ENCODE measurements at places on chromosomes 2 and 18. TPM values are rescaled to one million over a fixed set of nuclear protein-coding genes. Genes with fewer than 3 reads are reported as not detected.
A peak's percentile ranks its signal among the peaks of the same experiment; 100 is the strongest.

GRCh38 chr18:79513381-79514081 is 117.8 kb downstream of the NFATC1 start:
- no peak overlapping the region for H3K27ac ChIP-seq
- no peaks in the 10 kb centered on the region for H3K27me3 ChIP-seq
- peak; percentile 19 for DNase-seq

GRCh38 chr2:53423465-53423864 is 344.1 kb upstream of the CHAC2 start:
- H3K27ac ChIP-seq: no peak overlapping the region
- peaks cover 16% of the 10 kb centered on the region for H3K36me3 ChIP-seq
- no peaks in the 10 kb centered on the region for H3K27me3 ChIP-seq
- no peak overlapping the region for H3K4me3 ChIP-seq

ACVR1C gene
- total RNA-seq: 0.81 TPM

GRCh38 chr18:3346487-3346886 is 84.6 kb downstream of the MYL12B start:
- 0 out of 2 replicates have a peak, but pooled peaks cover 3% of the 10 kb centered on the region for H3K4me1 ChIP-seq
- no peak for DNase-seq
- H3K36me3 ChIP-seq: peaks cover 3% of the 10 kb centered on the region
- H3K4me3 ChIP-seq: no peak overlapping the region
- no peaks in the 10 kb centered on the region for H3K27me3 ChIP-seq

DNA sequence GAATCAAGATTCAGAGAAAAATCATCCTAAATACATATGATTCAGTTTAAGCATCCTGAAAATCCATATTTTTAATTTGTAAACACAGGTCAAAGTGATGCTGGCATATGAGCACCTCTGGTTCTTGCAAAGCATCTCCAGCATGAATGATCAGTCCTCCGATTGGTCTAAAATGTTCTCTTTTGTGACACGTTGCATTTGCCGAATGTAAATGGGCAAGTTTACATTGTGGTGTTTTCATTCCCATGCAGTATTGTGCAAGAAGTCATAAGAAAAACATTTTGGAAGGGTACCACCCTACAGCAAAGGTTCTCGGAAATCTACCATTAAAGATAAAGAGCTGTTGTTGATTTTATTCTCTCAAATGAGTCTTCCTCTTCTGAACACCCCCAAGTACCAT is 108.0 kb upstream of the UNC80 start:
- no peak overlapping the region for H3K27ac ChIP-seq
- no peak overlapping the region for H3K4me3 ChIP-seq
- no peaks in the 10 kb centered on the region for H3K27me3 ChIP-seq
- DNase-seq: no peak
- no peaks in the 10 kb centered on the region for H3K4me1 ChIP-seq

DNA sequence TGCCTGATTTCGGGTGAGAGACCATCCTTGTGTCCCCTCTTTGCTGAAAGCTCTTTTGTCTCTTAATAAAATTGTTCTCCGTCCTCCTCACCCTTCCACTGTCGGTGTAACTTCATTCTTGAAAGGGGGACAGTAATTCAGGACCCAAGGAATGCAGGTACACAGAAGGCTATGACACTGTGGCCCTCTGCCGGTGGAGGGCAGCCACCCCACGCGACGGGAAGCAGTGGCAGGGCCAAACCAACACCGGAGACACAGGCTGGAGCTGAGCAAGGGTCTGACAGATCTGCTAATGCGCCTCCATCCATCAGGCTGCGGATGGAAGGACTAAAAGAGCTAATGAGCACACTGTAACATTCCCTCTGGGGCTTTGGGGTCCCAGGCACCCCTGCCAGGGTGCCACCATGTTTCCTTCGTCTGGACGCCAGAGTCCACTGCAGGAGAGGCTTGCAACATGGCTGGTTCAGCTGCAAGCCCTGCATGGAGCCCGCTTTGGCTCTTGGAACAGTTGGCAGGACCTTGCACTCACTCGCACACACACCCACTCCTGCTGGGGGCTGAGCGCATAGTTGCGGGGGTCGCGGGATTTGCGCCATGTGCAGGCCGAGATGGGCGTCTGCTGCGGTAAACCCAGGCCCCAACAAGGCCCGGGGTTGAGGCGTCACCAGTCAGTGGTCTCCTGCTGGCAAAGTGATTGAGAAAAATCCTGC is 544.1 kb upstream of the CDH7 start:
- no peaks in the 10 kb centered on the region for H3K27me3 ChIP-seq
- peak; percentile 80 for DNase-seq
- no peak overlapping the region for H3K4me3 ChIP-seq
- no peaks in the 10 kb centered on the region for H3K36me3 ChIP-seq
- H3K4me1 ChIP-seq: no peaks in the 10 kb centered on the region
- H3K27ac ChIP-seq: no peak overlapping the region

- no peaks in the 10 kb centered on the region for H3K27me3 ChIP-seq
- no peak overlapping the region for H3K27ac ChIP-seq
- 0 out of 2 replicates have a peak, but pooled peaks cover 4% of the 10 kb centered on the region for H3K36me3 ChIP-seq
- DNase-seq: no peak
Measured at GRCh38 chr2:170362313-170362870, 184.4 kb downstream of the MYO3B start.

- H3K27me3 ChIP-seq: no peaks in the 10 kb centered on the region
- no peak for DNase-seq
- no peak overlapping the region for H3K4me3 ChIP-seq
- H3K36me3 ChIP-seq: no peaks in the 10 kb centered on the region
- H3K4me1 ChIP-seq: no peaks in the 10 kb centered on the region
- no peak overlapping the region for H3K27ac ChIP-seq
Measured at GRCh38 chr2:237120916-237121315, 35.2 kb downstream of the COPS8 start.

GRCh38 chr2:214135966-214136365 is 274.9 kb upstream of the VWC2L start:
- H3K36me3 ChIP-seq: no peaks in the 10 kb centered on the region
- no peak for DNase-seq
- H3K27ac ChIP-seq: no peak overlapping the region
- no peaks in the 10 kb centered on the region for H3K4me1 ChIP-seq

DNA sequence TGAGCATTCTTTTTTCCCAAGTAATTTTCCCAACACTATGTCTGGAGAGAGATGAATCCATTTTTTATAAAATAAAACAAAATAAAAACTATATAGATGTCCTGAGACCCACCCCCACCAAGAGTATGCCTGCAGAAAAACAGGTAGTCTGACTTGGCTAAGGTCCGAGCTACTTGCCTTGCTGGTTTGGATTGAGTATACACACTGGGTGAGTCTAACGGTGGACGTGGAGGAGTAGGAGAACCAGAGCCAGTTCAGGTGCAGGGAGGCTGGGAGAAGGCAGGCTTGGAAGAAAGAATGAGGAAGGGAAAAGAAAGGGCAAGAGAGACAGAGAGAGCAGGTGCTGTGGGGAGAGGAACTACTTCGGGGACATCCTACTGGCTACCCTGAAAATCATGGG is 21.3 kb upstream of the AFTPH start:
- H3K27ac ChIP-seq: no peak overlapping the region
- DNase-seq: no peak
- no peaks in the 10 kb centered on the region for H3K27me3 ChIP-seq
- no peak overlapping the region for H3K4me3 ChIP-seq
- no peaks in the 10 kb centered on the region for H3K36me3 ChIP-seq

ITPRID2 gene
- 9.0 TPM for total RNA-seq

DNA sequence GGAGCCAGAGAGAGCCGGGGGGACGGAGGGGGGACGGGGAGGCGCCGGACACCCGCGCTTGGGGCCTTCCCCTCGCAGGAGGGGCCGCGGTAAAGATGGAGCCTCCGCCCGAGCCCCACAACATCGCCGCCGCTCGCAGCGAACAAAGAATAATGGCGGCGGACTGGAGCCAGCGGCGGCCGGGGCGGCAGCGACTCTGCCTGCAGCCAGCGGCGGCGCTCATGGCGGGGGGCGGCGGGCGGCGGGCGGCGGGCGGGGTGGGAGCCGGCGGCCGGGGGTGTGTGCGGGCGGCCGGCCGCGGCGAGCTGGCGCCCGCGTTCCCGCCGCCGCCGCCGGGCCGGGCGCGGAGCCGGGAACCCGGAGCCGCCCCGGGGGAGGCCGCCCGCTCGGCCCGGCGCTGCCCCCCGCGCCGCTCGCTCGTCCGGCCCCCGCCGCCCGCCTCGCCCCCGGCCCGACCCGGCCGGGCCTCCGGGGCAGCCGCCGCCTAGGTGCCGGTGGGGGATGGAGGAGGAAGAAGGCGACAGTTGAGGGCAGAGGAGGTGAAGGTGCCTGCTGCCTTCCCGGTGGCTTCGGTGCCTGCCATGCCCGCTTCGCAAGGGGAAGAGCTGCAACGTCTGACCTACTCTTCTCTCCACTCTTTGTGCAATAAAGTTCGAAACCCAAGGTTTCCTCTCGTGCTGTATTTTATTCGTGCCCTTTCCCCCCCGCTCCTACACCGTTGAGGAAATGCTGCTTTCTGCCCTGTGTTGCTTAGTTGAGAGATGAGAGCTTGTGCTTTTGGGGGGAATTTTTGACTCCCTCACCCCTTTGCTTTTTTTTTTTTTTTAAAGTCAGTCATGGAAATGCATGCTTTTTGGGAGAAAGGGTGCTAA is 634 bp downstream of the CREB1 start:
- H3K36me3 ChIP-seq: peaks cover 9% of the 10 kb centered on the region
- DNase-seq: no peak
- no peaks in the 10 kb centered on the region for H3K4me1 ChIP-seq
- H3K4me3 ChIP-seq: peak overlapping the region; percentile 100

- no peaks in the 10 kb centered on the region for H3K4me1 ChIP-seq
- H3K4me3 ChIP-seq: no peak overlapping the region
- no peaks in the 10 kb centered on the region for H3K27me3 ChIP-seq
- peaks cover 4% of the 10 kb centered on the region for H3K36me3 ChIP-seq
- H3K27ac ChIP-seq: no peak overlapping the region
Measured at GRCh38 chr2:235606004-235606715, 112.3 kb downstream of the AGAP1 start.

GRCh38 chr2:96952016-96952750 is 34.2 kb downstream of the FAM178B start:
- no peak for DNase-seq
- no peaks in the 10 kb centered on the region for H3K4me1 ChIP-seq
- H3K27ac ChIP-seq: no peak overlapping the region

DNA sequence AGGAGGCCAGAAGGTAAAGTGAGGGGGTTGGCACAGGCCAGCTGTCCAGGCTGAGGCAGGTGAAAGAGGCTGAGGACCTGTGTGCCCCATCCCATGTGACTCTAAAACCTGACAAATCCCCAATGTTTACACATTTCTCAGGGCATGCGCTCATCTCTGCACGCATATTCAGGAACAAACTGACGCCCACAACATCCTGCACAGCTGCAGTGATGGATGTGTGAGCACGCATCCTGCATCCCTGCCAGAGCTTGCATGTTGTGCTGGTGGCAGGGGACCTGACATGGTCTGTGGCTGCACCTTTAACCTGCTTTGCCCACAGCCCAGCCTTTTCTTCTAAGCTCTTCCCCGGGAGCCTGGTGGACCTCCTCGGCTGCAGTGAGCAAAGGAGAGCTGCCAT is 83.1 kb downstream of the FBXO15 start:
- no peaks in the 10 kb centered on the region for H3K27me3 ChIP-seq
- no peak overlapping the region for H3K4me3 ChIP-seq
- no peak for DNase-seq
- peaks cover 3% of the 10 kb centered on the region for H3K4me1 ChIP-seq

GRCh38 chr2:131055169-131056065 is 37.8 kb downstream of the FAM168B start:
- no peaks in the 10 kb centered on the region for H3K4me1 ChIP-seq
- H3K4me3 ChIP-seq: no peak overlapping the region
- no peaks in the 10 kb centered on the region for H3K27me3 ChIP-seq
- H3K27ac ChIP-seq: no peak overlapping the region
- no peak for DNase-seq

- no peak overlapping the region for H3K27ac ChIP-seq
- H3K4me3 ChIP-seq: 0 out of 3 replicates have a peak overlapping the region, but pooled peaks have one; percentile 3
- H3K27me3 ChIP-seq: no peaks in the 10 kb centered on the region
- peaks cover 4% of the 10 kb centered on the region for H3K36me3 ChIP-seq
- H3K4me1 ChIP-seq: peaks cover 15% of the 10 kb centered on the region
Measured at GRCh38 chr2:119697290-119698020, 18.5 kb downstream of the TMEM177 start.

DNA sequence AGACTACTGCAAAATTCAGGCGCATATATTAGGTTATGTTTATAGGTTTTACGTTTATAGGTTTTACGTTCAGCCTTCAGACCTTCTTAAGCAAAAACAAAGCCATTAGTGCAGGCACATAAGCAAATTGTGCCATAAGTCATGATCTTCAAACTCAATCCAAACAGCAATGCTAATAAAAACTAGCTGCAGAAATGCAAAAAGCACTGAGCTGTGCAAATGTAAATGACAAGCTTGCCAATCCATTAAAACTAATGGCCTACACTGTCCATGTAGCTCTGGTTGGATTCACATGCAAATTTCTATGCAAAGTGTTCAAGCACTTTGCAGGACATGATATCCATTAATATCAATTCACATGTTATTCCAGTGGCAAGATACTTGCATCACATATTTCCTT is 50.9 kb downstream of the LRPPRC start:
- peak overlapping the region; percentile 47 for H3K27ac ChIP-seq
- no peaks in the 10 kb centered on the region for H3K27me3 ChIP-seq
- DNase-seq: no peak
- H3K36me3 ChIP-seq: peaks cover 84% of the 10 kb centered on the region
- peaks cover 5% of the 10 kb centered on the region for H3K4me1 ChIP-seq

Data from H9 (cell line).